ENCODE measurements at places on chromosomes 13 and 19.

- DNase-seq = no peak
These were observed 1.0 kb downstream of the SMIM24 start for GRCh38 chr19:3479177-3479833.

DNA sequence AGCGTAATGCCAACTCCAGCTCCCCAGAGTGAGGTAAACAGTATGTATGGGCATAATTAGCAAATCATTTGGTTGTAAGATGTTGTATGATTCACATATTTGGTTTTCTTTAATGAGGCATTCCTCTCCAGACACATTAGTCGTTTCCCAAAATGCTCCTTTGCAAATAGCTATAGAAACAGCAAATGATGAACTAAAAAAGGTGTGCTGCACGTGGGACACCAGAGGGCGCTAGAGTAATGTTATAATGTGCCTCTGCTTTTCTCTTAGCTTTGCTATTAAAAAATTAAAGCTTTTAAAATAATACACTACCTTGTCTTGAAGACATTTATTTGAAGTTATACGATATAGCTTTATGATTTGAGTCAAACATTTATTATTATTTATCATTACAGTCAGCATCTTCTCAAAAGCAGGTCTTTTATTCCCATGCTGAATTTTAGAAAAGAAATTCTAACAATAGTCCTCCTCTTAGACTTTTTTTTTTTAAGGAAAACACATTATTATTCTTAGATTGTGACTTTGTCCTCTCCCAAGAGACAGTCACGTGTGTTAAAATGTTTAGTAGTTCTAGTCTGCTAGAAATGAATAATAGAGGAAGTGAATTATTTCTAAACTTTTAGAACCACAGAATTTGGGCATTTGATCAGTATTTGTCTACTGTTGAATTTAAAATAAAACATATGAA lies 121.6 kb upstream of the FRY start:
- peak; percentile 30 for DNase-seq

- no peak for DNase-seq
These were observed 38.2 kb downstream of the TMTC4 start for GRCh38 chr13:100636441-100636840.

- no peak for DNase-seq
These were observed 7.7 kb downstream of the DGKH start for GRCh38 chr13:42056146-42056545.

DNA sequence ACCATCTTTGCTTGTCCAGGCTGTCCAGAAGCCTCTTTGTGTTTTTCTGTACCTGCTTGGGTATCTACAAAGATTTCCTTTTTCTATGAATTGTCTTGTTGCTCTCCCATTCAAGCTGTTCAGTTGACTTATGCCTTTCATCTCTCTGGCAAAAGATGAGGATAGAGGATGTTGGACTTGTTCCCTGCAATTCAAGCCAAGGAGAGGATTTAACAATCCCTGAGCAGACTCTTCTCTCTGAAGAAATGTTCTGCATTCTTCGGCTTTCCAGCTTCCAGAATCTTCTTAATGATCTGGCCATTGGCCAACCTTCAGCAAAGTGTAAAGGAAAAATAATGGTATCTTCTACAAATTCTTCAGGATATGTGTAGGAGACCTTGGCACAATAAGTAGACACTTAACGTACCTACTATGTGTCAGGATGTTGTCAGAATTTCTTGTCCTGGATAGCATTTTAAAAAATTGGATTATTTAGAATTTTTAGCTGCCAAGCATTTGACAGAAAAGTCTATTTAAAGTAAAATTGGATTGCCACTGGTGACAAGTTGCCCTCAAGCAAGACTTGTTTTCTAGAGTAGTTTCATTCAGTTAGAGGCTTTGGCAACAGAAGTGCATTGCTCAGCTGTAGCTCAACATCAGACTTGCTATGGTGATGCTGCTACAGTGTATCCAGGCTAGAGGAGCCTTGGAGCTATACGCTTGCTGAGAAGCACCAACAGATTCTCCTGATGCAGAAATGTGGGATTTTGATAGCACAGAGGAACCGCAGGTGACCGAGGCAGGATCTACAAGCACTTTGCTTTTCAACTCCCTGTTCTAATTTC lies 455.7 kb downstream of the SUCLA2 start:
- no peak for DNase-seq

DNA sequence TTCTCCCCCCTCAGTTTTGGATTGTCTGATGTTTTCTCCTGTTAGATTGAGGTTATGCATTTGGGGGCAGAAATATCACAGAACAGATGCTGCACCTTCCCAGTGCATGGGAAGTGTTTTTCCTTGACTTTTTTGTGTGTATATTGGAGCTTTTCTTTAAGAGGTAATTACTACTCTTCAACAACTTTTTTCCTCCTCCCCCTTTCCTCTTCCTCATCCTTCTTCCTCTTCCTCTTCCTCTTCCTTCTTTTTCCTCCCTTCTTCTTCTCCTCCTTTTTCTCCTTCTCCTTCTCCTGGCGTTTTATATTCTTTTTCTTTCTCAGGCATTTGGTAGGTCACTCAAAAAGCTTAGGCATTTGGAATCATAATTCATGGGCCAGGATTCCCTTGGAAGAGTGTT lies 18.1 kb upstream of the SPATA13 start:
- DNase-seq = no peak

Data from posterior cingulate gyrus (tissue), 11 donors.